Stimulated activated CD8-positive, alpha-beta memory T cell treated with anti-CD3 and anti-CD28 coated beads, Interleukin-4, amount 100 ng/mL, for 4 hours (primary cell): ENCODE measurements at places on chromosomes 1 and 21.

DNA sequence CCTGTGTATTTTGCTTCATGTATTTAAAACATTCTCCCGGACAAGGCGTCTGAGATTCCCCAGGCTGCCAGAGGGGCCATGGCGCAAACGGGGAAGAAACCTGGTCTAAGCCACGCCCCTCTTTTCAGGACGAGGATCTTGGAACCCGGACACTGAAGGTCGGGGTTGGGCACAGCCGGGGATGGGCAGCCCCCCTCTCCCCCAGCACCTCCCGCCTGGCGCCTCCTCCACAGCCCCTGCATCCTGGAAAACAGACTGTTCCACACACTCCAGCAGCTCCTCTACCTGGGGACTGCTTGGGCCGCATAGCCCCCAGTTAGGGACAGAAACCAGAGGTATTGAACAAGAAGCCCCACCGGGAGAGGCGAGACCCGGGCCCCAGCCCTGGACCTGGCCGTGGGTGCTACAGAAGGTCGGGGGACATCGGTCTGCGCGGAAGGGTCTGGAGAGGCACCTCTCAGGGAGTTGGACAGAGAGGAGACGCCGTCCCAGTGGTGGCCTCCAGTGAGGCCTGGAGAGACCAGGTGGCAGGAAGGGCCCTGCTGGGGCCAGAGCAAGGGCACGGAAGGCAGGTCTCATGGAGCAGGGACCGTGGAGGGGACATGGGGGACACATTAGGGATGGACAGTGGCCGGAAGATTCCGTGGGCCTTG is 5.4 kb downstream of the TP73 start:
- DNase-seq = no peak

DNA sequence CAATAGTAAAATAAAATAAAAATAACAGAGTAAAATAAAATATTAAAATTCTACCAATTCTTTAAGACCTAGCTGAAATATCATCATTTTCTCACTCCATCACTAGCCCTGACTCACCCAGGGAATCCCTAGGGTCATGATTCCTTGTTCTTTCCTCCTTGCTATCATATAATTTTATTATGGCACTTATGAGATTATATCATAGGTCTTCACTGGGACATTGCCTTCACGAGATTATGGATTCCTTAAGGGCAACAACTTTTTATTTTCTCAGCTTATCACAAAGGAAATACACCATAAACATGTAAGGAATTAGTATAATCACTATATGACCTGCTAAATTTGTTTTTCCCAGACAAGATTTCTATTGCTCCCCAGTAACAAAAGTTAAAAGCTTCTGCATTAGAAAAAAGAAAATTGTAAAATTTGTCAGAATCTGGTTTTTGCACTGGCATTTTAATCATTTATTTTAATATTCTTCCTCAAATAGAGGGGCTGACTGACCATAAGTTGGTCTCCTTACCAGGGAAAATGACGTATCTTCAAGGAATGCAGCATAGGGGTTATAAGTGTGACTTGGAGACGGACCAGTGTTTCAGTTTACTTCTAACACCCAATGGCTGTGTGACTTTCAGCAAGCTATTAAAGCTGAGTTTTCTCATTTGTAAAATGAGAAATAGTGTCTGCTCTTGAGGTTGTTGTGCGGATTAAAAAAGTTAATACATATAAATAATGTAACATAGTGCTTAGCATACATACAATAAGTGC is 8.8 kb upstream of the CLCA4 start:
- no peak for DNase-seq

GRCh38 chr1:6123083-6123482 is 57.0 kb downstream of the CHD5 start:
- no peak for DNase-seq

GRCh38 chr1:26677306-26678115 is 18.3 kb upstream of the ARID1A start:
- DNase-seq = no peak

DNA sequence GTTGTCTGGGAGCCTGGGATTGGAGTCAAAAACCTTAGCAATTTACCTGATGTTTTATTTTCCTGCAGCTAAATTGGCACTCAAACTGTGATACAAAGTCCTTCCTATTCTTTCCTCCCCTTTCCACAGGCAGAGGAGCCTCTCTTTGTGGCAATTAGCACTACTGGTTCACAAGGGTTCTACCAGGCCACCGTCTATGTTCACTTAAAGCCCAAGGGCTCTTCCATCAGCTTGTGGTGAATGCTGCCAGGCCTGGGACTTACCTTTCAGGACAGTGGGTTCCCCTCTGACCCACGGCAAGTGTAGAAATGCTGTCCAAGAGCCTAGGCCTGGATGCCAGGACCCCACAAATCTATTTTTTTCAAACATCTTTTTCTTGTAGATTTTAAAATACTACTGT is 251.9 kb upstream of the B3GALT2 start:
- DNase-seq = no peak

GRCh38 chr1:162889989-162890388 is 29.0 kb upstream of the CCDC190 start:
- DNase-seq = no peak
